ENCODE measurements at places on chromosomes 4 and X.

- no peak for DNase-seq
These were observed 952 bp downstream of the ANOS1 start for GRCh38 chrX:8730812-8731558.

- DNase-seq: no peak
These were observed 40.1 kb downstream of the LDB2 start for GRCh38 chr4:16858275-16858752.

DNA sequence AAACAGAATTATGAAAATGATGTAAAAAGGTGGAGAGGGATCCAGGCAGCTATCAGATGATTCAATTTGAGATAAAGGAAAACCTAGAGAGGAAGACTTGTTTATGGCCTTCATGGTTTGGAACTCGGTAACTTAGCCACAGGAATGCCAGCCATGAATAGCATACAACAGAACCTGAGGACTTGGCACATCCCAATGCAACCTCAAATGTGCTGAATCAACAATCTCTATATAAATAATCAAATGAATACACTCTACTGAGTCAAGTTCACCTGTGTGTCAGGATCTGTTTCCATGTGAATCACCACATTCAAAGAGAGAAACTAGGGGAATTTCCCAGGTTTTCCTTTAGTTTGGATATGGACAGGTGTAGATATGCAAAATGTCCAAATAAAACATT, 86.9 kb downstream of the MBNL3 start:
- DNase-seq: no peak

DNA sequence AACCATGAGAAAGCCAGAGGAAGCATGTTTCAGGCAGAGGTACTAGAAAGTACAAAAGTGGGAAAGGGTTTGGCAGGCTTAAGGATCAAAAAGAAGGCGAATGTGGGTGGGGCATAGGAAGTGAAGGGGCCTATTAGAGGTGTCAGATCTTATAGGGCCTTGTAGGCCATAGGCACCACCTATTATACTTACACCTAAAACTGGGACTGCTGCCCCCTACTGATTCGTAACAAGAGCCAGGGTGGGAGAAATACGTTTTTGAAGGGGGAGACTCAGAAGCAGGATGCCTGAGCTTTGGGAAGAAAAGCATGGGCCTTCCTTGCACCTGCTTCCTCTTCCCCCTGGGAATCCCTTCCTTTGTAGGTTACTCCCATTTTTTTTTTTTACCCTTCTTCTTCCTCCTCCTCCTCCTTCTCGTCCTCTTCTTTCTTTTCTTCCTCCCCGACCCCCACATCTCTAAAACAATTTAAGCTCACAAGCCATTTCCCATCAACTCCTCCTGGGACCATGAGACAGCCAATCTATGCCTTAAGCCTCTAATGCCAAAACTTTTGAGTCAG, 40.7 kb upstream of the GPC3 start:
- DNase-seq: no peak

DNA sequence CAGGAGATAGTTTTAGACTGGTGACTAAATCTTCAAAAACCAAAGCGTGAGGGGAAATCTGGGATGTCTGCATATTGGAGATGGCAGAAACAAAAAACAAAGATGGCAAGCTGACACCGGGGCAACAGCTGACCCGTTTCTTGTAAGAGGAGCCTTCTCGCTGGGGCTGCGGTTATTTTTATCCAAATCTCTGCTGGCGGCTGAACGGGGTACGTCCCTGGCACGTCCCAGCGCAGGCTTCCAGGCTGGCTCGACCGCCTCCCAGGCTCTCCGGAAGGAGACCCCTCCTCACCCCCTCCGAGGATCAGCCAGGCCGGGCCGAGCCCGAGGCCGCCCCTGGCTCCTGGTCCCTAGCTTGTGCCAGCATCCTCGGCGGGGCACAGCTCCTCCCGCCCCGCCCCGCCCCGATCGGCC, 403 bp downstream of the SGCB start:
- no peak for DNase-seq

DNA sequence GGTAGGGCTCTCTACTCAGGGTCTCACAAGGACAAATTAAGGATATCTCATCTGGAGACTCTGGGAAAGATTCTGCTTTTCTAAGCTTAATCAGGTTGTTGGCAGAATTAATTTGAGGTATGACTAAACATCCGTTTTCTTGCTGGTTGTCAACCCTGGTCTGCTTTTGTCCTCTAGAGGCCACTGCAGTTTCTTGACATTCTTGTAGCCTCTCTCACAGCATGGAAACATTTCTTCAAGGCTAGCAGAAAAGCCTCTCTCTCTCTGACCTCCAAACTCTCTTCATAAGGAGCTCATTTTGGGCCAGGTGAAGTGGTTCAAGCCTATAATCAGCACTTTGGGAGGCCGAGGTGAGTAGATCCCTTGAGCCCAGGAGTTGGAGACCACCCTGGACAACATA, 749.5 kb upstream of the PCDH7 start:
- DNase-seq: no peak

- no peak for DNase-seq
These were observed 28.5 kb downstream of the TRIM2 start for GRCh38 chr4:153232768-153233167.

GRCh38 chr4:21753084-21753760, 195.3 kb downstream of the KCNIP4 start:
- no peak for DNase-seq

DNA sequence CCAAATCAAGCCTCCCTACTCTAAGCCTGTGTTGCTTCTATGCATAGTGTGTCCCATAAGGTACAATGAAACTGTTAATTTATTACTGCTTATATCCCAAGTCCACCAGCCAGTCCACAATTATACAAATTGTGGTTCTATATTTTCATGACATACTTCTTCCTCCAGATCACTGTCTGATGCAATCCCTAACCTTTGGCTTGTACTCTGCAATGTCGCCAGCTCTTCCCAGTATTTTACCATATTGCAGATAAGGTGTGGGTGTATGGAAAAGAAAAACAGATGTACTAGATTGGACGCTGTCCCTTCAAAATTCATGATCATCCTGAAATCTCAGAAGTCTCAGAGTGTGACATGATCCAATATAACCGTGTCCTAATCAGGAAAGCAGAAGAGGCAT, 286.2 kb downstream of the GASK1B start:
- DNase-seq: no peak

- DNase-seq: no peak
These were observed 3.7 kb downstream of the APELA start for GRCh38 chr4:164880489-164881262.

DNA sequence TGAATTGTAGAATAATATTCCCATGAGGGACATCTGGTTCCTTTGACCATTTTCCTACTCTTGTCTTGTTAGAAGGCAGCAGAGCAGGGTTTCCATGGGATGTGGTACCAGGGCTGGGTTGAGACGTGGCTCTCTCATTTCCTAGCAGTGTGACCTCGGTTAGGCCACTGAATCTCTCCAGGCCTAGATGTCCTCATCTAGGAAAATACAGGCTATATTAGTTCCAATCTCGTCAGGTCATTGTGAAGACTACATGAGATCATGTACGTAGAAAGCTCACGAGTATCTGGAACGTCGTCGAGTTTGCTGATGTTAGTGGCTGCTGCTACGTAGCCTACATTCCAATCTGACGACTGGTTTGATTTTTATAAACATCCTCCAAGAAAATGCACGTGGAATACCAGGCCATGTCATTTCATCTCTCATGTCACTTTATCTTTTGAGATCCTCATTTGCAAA, 278.2 kb upstream of the GATB start:
- no peak for DNase-seq

DNA sequence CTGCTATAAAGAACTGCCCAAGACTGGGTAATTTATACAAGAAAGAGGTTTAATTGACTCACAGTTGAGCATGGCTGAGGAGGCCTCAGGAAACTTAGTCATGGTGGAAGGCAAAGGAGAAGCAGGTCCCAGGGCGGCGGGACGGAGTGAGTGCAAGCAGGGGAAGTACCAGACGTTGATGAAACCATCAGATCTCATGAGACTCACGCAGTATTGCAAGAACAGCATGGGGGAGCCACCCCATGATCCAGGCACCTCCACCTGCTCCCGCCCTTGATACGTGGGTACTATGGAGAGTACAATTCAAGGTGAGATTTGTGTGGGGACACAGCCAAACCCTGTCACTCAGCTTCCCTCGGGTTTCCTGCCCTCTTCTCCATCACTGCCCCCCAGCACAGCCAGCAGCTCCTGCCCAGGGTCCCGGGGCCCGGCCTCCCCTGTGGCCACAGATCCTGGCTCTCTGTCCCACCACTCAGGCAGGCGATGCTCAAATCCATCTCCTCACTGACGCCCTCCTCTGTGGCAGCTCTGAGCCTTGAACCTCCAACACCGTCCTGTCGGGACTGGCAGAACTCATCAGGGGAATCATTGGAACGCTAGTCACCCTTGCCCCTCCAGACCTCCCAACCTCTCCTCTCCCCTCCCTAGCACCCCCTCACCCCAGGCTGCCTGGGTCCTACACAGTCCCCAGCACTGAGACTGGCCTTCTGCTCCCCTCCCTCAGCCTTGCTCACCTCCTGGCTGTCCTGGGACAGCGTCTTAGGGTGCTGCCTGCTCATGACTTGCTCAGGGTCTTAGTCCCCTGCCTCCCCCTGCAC, 37.6 kb downstream of the FGFRL1 start:
- DNase-seq: no peak

DNA sequence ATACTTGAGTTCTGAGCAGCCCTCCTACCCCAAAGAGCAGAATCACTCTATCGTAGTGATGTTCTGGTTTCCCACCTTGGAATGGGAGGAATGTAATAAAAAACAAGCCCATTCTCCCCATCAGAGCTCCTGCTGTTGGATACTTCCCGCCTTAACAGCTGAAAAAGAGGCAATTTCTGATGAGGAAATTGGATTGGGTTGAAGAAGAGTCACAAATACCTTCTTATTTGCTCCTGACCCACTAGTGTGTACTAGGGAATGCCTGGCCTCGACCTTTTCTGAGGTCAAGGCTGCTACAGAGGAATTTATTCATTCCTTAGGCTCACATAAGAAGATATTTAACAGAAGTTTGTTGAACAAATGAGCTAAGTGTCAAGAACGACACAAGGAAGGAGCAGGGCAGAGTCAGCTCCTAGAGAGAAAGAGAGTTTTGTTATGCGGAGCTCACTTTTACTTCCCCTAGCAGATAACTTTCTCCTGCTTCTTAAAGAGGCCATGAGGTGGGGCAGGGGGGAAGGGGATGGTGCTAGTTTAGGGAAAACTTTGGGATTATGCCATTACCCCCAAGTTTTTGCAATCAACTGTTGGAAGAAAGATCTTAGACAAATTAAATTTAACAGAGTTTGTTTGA, 273.8 kb upstream of the CLNK start:
- no peak for DNase-seq

- DNase-seq: no peak
These were observed 47.7 kb downstream of the PRPS1 start for GRCh38 chrX:107675823-107676555.

- no peak for DNase-seq
These were observed 294.2 kb upstream of the FTHL17 start for GRCh38 chrX:31366041-31366440.

DNA sequence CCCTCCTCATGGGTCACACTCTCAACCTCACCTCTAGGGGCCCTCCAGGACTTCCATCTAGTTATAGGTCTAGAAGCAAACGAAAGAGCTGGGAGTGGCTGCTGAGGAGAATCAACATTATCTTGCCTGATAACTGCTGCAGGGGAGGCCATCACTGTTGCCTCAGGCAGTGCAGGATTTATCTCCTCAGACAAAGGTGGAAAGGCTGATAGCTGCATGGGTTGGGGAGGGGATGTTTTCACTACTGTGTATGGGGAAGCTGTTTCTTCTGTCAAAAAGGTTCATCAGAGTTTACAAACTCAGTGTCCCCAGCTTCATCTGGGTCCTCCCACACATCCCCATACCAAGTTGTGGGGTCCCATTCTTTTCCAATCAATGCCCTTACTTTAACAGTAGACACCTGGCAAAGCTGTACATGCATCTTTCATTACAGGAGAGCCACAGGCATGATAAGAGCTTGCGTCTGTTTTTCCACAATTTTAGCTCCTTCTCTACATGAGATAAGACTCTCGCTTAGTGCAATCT, 17.6 kb upstream of the PRDM8 start:
- no peak for DNase-seq

DNA sequence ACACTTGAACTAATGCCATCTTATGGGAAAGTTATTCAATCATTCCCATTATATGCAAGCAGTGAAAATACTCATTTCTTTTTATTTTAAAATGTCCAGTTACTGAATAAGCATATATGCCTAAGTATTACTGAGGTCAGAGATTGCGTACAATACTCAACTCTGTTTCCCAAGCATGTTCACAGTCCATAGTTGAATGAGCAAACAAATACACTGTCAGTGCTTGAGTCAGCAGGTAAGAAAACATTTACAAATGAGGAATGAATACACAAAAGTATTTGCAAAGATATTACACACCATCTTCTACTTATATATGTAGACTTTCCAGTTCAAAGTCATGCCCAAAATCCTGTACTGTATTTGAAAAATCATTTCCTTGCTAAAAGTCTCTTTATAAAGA, 74.1 kb downstream of the TSPAN5 start:
- no peak for DNase-seq

DNA sequence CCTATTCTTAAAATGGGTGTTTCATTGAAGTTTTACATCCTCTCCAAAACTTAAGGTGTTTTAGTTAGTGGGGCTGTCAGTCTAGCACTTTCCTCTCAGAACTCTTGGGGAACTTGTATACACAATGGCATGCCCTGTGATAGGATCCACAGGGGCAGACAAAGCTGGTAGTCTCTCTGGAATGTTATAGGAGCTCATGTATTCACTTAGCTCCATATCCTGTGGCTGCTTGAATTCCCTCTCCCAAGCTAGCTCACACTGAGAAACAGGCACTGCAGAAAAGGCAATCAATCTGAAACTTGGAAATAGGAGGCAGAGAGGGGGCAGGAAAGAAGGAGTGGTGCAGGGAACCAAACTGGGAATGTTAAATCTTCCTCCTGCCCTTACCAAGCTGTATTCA, 26.3 kb upstream of the ARMCX2 start:
- no peak for DNase-seq

DNA sequence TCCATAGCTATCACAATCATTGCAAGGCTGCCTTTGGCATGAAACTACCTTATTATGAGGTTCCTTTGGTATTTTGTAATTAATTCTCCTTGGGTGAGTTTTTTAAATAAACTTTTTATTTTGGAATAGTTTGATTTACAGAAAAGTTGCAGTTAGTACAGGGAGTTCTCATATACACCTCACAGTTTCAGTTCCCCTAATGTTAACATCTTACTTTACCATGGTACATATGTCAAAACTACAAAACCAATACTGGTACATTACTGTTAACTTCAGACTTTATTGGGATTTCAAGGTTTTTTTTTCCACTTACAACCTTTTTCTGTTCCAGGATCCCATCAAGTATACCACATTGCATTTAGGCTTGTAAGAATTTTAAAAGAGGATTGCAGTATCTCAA, 52.0 kb upstream of the RGN start:
- no peak for DNase-seq
